CD4-positive, alpha-beta T cell treated with Interleukin-10 for 1 hour (primary cell): ENCODE measurements at places on chromosomes 3 and 15.

GRCh38 chr3:32303399-32303747 lies 64.9 kb downstream of the CMTM8 start:
- DNase-seq: peak; percentile 62

- no peak for DNase-seq
These were observed 218.8 kb downstream of the UBE2E2 start for GRCh38 chr3:23421811-23422516.

DNA sequence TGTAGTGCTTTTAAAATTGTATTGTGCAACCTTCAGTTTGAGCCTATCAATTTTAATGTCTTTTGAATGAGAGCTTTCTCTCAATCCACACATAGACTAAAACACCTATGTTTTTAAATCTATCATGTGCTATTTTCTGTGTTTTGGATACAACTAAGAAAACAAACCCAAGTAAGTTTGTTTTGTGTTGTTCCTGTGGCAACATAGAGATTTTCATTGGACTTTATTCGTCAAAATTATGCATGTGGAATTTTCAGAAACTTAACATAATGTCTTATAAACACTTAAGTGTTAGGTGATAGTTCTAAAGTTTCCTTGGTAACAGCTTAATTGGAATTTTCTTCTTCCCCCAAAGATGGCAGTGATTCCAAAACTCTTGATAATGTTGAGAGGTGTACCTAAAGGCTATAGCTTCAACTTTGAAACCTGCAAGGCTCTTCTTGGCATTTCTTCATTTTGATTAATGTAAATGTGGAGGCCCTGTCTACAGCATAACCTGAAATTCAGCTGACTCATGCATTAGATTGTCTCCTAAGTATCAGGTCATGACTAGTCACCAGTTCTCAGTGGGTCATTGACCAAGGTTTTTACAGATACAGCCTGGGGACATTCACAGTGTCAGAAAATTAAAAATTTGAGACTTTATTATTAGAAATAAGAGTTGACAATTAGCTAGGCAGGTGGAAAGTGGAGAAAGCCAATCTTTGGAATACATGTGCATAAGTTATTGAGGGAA lies 44.4 kb downstream of the COL6A5 start:
- DNase-seq: no peak

DNA sequence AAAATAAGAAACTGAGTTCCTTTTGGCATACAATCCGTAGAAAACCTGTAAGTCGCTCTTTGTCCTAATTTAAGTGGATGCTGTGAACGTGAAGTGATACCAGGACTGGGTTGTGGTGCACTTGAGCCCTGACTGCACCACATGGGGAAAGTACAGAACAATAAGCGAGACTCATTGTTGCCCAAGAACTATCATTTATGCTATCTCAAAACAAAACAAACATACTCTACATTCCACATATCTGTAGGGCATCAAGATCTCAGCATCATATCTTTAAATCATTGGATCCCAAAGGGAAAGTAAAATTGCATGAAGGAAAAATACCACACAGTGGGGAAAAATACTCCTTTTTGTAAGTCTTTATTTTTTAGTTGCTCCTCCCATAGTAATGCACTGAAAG lies 580.3 kb downstream of the MECOM start:
- DNase-seq: no peak

DNA sequence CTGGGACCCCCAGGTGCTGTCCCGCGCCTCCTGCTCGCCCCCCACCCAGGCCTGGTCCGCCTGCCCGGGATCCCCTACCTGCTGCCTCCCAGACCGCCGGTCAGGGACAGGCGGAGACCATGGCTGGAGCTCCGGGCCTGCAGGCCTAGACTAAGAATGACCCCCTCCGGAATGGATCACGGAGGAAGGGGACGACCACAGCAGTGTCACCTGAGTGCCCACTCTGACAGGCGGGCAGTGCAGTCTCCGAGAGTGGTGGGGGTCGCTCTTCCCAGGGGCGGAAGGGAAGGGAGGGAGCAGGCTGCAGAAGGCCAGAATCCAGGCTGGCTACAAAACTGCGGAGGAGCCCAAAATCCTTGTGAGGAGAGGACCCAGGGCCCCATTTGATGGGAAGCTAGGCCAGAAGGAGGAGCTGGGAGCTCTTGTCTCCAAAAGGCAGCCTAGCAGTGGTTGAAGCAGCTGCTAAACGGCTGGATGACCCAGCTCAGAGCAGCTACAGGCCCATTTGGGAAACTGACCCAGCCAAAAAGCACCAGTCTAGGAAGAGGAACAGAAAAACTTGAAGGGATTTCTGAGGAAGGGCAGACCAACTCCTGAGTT lies 908 bp upstream of the RAB43 start:
- DNase-seq: peak; percentile 22

DNA sequence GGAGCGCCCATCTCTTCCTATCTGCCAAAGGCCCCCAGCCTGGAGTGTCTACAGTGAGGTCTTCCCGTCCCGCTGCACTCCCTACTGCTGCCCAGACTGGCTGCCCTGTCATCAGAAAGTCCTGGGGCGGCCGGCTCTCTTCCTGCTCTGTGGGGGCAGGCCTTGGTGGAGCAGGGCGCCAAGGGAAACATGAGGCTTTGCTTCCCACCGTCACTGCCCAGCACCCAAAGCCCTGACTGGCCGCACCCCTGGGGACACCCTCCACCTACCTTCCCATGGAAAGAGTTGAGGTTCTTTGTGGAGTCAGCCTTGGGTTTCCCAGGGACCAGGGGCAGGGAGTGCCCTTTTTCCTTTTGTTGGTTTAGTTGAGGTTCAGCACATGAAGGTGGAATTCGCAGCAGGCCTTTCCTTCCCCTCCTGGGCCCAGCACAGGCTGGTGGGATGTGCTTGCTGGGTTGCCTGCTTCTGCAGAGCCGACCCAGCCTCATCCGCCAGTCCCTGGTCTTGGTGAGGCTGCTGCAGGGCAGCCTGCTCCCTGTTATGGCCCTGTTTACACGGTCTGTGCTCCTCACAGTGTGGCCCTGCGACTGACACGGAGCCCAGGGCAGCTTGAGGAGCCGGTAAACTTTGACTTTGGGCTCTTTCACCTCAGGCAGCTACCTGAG lies 51.8 kb upstream of the PLXNA1 start:
- DNase-seq: no peak

- DNase-seq: no peak
These were observed 73.4 kb downstream of the CCK start for GRCh38 chr3:42192334-42193200.

GRCh38 chr3:58293516-58293915 lies 12.5 kb upstream of the RPP14 start:
- no peak for DNase-seq

GRCh38 chr3:16838561-16838960 lies 46.2 kb upstream of the PLCL2 start:
- no peak for DNase-seq

DNA sequence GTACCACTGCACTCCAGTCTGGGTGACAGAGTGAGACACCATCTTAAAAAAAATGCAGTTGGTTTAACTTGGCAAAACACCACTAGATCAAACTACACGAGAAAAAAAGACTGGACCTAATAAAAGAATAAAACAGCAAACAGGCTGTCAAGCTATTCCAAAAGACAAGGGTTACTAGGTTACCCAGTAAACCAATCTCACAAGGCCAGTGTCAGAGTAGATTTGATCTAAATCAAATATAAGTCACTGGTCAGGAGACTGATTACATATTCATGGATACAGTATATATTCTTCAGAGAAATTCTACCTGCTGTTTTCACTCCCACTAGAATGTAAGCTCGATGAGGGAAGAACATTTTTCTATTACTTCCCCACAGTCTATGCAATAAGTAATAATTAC lies 2.5 kb upstream of the GANC start:
- no peak for DNase-seq

- no peak for DNase-seq
These were observed 28.9 kb downstream of the TBC1D2B start for GRCh38 chr15:78048628-78048920.
